Fibroblast of pulmonary artery (primary cell): ENCODE measurements at places on chromosomes 6 and 20.

GRCh38 chr20:33348136-33348937 is 53.0 kb downstream of the CDK5RAP1 start:
- DNase-seq = no peak

GRCh38 chr6:2034256-2034655 is 211.1 kb downstream of the GMDS start:
- peak; percentile 16 for DNase-seq

DNA sequence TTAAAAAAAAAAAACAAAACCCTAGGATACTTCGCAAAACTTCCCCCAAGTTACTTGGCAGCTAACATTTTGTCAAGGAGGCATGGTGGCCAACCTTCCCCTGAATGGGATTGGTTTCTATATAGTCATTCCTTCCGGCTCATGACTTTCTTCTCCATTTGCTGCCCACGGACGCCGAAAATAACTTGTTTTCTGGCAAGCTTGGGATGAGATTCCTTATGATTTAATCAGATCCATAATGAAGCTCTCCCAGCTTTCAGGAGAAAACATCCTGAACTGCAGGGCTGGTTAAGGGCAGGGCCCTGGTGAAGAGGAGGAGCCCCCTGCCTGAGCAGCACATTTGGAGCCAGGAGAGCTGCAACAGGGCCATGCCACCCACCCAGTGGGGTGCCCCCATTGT is 49.9 kb downstream of the PPP1R16B start:
- DNase-seq = peak; percentile 27

- DNase-seq = no peak
These were observed 180.7 kb downstream of the HIVEP2 start for GRCh38 chr6:142764311-142764710.

DNA sequence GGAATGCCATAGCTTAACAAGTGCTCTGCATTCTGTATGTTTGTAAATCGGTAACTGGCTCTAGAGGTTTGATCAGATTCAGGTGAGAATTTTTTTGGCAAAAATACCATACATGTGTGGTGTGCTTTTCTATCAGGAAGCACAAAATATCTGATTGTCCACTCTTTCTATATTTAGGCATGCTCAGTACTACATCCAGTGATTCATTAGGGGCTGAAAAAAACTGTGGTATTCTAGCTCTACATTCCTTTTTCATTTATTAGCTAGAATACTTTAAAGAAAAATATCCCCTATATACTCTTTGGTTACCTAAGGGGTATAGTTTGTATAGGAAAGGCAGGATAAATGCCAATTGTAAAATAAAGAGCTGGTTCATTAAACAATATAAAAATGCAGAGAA is 10.6 kb upstream of the ELOVL2 start:
- DNase-seq = no peak
